Stimulated activated CD4-positive, alpha-beta T cell treated with anti-CD3 and anti-CD28 coated beads, Interleukin-1b, Interleukin-23, amount 100 ng/mL, for 1 hour (primary cell): ENCODE measurements at places on chromosomes 2 and 18.

- DNase-seq = no peak
Measured at GRCh38 chr18:49096021-49096420, 145.3 kb upstream of the SMAD7 start.

DNA sequence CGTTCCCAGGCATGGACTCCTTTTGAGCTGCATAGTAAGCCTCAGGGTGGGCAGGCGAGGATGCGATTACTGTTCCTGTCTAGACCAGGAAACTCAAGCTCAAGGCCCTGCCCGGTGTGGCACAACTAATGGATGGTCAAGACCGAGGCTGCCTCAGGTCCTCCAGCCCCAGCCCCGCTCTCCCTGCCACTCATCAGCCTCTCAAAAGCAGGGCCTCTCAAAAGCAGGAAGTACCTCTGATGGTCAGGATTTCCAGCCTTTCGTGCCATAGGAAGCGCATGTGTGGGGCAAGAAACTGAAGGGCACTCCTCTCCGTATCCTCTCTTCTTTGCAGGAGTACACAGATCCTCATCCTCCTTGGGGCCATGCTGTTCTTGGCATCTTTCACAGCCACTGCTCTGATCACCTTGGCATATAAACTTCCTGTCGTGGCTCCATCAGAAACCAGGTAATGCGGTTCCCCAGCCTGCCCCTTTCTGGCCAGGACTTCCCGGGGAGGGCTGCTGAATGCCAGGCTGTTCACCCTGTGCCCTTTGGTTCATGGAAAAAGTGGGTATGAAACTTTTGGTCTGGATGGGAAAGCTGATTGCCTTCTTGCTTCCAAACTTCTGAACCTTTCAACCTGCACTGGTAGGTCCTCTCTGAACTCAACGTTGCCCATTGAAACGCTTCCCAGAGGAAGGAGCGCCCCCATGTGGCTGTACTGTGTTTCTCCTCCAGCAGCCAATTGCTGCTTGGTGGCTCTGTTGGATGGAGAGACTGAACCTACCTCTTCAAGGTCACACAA lies 82.8 kb upstream of the SEC11C start:
- no peak for DNase-seq

DNA sequence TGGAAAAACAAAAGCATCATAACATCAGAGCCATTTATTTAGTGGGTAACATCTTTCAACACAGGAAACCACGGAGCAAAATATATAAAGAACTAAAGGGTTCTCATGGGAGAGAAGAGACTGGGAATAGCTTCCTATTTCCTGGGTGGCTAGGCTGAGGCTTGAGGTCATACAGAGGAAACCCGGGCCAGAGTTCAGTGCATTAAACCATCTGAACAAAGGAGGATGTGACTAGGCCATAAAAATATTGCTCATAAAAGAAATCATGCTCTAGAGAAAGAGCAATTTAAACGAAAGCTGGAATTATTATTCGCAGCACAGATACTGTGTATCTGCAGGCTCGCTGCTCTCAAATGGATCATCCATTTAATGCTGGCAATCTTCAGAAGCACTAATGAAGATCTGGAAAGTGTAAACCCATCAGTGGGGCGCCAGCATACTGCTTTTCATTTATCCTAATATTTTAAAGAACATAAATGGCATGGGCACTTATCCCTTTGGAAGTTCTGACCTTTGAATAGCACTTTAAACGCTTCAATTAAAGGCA lies 83.3 kb downstream of the GALNT14 start:
- DNase-seq = no peak

GRCh38 chr2:145287736-145288135 lies 767.8 kb upstream of the ZEB2 start:
- no peak for DNase-seq
